NCI-H460 (cell line): ENCODE measurements at places on chromosomes 3 and 15. TPM values are rescaled to one million over a fixed set of nuclear protein-coding genes. Genes with fewer than 3 reads are reported as not detected.

DNA sequence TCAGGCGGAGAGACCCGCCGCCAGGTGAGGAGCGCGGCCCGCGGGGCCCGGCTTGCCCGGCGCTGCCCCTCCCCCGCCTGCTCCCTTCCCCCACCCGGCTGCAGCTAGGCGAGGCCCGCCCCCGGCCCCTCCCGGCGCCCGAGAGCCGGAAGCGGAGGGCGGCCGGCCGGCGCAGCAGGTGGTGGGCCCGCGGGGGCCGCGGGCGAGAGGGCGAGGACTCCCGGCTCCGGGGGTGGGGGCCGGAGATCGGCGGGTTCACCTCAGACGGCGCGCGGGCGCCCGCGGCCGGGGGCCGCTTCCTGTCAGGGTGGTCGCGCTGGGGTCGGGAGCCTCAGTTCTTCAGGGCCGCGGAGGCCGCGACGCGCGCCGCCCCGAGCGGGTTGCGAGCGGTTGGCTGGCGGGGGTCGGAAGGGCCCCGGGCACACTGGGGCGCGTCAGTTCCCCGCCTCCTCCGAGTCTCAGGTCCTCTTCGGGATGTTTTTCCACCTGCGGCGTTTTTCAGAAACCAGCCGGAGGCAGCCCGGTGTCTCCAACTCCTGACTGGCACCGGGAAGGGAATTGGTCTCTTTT lies 395 bp downstream of the ZFAND6 start:
- DNase-seq, result peak; percentile 23

GRCh38 chr15:69979783-69980182 lies 117.9 kb downstream of the TLE3 start:
- no peak for DNase-seq

DNA sequence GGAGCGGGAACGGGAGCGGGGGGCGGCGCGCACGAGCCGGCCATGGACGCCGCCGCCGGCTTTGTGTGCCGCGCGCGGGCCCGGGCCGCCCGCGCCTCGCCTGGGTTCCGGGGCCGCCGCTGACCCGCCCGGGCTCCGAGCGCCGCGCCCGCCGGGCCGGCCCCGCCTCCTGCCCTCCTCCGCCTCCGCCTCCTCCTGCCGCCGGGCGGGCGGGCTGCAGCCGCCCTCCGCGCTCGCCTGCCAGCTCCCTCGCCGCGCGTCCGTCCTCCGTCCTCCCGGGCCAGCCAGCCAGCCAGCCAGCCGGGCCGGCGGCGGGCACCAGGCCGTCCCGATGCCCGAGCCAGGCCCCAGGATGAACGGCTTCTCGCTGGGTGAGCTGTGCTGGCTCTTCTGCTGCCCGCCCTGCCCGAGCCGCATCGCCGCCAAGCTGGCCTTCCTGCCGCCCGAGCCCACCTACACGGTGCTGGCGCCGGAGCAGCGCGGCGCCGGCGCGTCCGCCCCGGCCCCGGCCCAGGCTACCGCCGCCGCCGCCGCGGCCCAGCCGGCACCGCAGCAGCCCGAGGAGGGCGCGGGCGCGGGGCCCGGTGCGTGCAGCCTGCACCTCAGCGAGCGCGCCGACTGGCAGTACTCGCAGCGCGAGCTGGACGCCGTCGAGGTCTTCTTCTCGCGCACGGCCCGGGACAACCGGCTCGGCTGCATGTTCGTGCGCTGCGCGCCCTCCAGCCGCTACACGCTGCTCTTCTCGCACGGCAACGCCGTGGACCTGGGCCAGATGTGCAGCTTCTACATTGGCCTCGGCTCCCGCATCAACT lies at the start of gene ABHD17C:
Gene ABHD17C, plus strand, starts transcription at position 212 of the 812 bp plus-strand sequence. Its CDS starts 120 bp downstream, at position 332.
- peak; percentile 48 for DNase-seq

GRCh38 chr3:192819001-192819569 lies 91.7 kb upstream of the FGF12 start:
- no peak for DNase-seq

GRCh38 chr3:188421151-188421821 lies 267.3 kb downstream of the LPP start:
- DNase-seq, result no peak

GRCh38 chr15:31364301-31365031 lies 37.8 kb downstream of the KLF13 start:
- no peak for DNase-seq

- no peak for DNase-seq
Measured at GRCh38 chr15:40909662-40910630, 15.7 kb downstream of the VPS18 start.

- DNase-seq, result no peak
Measured at GRCh38 chr3:132987396-132987795, 50.8 kb upstream of the TMEM108 start.

DNA sequence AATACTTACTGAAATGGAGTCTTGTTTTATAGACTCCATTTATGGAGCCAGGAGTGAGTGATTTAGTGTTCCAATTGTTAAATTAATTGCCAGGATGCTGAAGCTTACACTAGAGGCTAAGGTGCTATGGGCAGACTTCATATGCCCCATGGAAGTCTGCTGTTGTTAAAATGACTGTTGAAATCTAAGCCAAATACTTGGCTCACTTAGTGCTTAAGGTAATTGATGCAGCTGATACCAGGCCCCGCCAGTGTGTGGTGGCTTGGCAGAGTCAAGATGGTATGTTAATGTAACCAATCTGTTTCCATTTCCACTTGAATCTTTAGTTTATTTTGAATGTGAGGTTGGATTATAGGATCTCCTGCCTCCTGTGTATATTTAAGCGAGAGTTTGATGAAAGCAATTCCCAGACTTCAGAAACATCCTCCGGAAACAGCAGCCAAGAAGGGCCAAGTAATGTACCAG lies 187.1 kb downstream of the ITPR1 start:
- DNase-seq, result no peak

Gene MUSTN1
- total RNA-seq, result 0.67 and 1.9 TPM in 2 replicates

Gene THAP10
- total RNA-seq, result 4.9 and 5.6 TPM in 2 replicates

Gene TEX55
- total RNA-seq, result not detected in 2 replicates

Gene MORC1
- not detected in 2 replicates for total RNA-seq

Gene TTLL13
- total RNA-seq, result 0.10 and 0.43 TPM in 2 replicates

Gene GOLGA8T
- 0.35 and 0.52 TPM in 2 replicates for total RNA-seq
